ENCODE measurements at places on chromosomes 5 and 9. TPM values are rescaled to one million over a fixed set of nuclear protein-coding genes. Genes with fewer than 3 reads are reported as not detected.

Gene PCDHGB4
- 5.3 TPM for total RNA-seq

Gene TLX3
- not detected for total RNA-seq

Gene C5orf63
- 7.5 TPM for total RNA-seq

Gene RASGEF1C
- not detected for total RNA-seq

Gene PRPF4
- 12.6 TPM for total RNA-seq

Gene KCNT1
- 0.35 TPM for total RNA-seq

Gene RORB
- 3.4 TPM for total RNA-seq

Gene CYLC2
- total RNA-seq: not detected

Gene SLC6A18
- total RNA-seq: not detected

Gene EQTN
- total RNA-seq: not detected

Gene ALDOB
- 0.38 TPM for total RNA-seq

Gene CTXN3
- total RNA-seq: not detected

Gene PCDHGA4
- total RNA-seq: 3.1 TPM

Gene LCP2
- 82.9 TPM for total RNA-seq

Gene C5orf46
- not detected for total RNA-seq

Gene SLC6A7
- not detected for total RNA-seq

Gene GPR151
- not detected for total RNA-seq

Gene KIF4B
- total RNA-seq: not detected

Gene OGN
- total RNA-seq: 15.3 TPM

Gene WNT8A
- not detected for total RNA-seq

Gene SLC25A2
- 0.71 TPM for total RNA-seq

Gene NMUR2
- not detected for total RNA-seq

Gene RNF183
- total RNA-seq: not detected

Gene ABO
- total RNA-seq: 25.0 TPM

Gene FGF1
- total RNA-seq: 0.97 TPM

Gene SCGB3A2
- total RNA-seq: 624 TPM

Gene GABBR2
- total RNA-seq: 0.24 TPM

Gene PCDHGB3
- 2.2 TPM for total RNA-seq

Gene CCDC180
- total RNA-seq: 11.3 TPM

Gene FER
- total RNA-seq: 35.3 TPM

Gene FRMD3
- 9.7 TPM for total RNA-seq

Gene ACSL6
- total RNA-seq: 0.59 TPM

Gene NPR2
- 20.6 TPM for total RNA-seq

Gene SCGB3A1
- total RNA-seq: 1,318 TPM

Gene NFIB
- total RNA-seq: 97.7 TPM

Gene FYB1
- total RNA-seq: 51.0 TPM
